ENCODE measurements at places on chromosomes 16 and 17.

- DNase-seq, result no peak
These were observed 712.8 kb downstream of the CDH8 start for GRCh38 chr16:61323456-61323855.

DNA sequence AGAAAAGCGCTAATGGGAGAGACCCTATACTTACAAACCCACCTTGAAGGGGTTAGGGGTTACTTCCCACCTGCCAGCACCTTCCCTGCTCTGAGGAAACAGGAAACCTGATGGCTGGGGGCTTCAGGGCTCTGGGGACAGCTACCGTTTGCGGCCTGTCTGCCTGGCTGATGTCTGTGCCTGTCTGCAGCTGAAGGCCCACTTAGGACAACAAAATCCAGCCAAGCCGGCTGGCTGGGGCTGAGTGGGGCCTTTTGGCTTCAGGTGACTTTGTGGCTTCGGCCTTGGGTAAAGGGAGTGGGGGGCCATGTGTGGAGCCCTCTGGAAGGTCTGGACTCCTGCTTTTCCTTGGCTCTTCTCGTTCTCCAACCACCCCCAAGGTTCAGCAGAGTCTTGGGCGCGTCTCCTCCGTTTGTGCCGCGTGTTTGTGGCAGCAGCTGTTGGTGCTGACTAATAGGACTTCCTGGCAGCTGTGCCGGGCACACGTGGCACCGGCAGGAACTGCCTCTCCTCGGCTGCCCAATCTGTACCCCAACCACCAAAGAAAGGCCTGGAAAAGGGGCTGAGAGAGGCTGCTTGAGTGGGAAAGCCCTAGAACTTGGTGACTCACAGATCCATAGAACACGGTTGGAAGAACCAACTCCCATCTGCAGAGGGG, 186.7 kb downstream of the MSI2 start:
- DNase-seq, result no peak

- DNase-seq, result no peak
These were observed 58.9 kb downstream of the NDEL1 start for GRCh38 chr17:8494506-8495111.

- DNase-seq, result no peak
These were observed 253.7 kb downstream of the TOX3 start for GRCh38 chr16:52293204-52293603.

DNA sequence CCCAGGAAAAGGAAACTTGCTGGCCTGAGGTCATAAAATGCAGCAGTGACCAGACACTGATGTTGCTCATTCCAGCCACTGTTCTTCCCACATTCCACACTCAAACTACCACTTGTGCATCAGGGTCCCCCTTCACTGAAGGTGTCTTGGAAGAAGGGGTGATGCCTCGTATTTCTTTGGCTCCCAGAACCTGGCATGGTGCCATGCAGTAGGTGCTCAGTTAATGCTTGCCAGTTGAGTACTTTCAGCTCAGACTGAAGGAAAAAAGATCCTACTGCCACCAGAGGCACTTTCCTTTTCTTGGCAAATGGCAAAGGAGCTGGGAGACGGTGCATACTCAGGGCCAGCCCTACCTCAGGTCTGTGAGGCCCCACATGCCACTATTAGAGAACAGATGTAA, 73.5 kb downstream of the TEX14 start:
- DNase-seq, result no peak

DNA sequence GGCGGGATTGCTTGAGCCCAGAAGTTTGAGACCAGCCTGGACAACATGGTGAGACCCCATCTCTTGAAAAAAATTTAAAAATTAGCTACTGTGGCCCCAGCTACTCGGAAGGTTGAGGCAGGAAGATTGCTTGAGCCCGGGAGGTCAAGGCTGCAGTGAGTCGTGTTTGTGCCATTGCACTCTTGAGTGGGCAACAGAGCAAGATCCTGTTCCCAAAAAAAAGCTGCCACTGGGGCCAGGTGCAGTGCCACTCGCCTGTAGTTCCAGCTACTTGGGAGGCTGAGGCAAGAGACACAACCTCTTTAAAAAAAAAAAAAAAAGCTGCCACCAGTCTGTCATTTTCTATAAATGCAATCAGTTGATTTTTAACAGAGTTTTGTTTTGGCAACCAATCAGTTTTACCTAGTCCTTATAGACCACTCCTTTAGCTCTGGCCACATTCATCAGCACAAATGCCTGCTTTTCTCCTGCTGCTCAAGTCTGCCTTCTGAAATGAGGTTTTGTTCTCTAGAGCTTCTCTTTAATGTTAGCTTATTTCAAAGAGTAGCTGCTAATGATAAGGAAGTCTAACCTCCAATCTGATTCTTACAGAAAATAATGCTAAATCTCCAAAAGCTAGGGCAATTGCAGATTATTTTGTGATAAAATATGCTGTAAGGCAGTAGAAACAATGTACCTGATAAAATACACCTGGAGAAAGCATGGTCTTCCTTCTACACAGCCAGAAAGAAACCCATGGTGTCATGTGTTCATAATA, 64.8 kb downstream of the TUBD1 start:
- no peak for DNase-seq

DNA sequence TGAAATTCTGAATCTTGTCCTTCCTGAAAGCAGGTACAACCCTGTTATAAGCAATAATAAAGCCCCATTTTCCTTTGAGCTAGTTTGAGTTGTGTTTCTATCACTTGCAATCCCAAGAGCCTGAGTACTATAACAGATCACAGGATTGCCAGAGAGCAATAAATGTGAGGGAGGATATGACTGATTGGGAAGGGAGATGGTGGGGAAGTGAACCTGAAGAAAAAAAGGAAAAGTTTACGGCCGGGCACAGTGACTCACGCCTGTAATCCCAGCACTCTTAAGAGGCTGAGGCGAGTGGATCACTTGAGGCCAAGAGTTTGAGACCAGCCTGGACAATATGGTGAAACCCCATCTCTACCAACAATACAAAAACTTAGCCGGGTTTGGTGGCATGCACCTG, 80.4 kb downstream of the COX10 start:
- DNase-seq, result no peak

GRCh38 chr17:35447499-35447898, 1.1 kb downstream of the SLFN13 start:
- DNase-seq, result no peak

- DNase-seq, result no peak
These were observed 320.0 kb upstream of the PSMD7 start for GRCh38 chr16:73976644-73977043.

DNA sequence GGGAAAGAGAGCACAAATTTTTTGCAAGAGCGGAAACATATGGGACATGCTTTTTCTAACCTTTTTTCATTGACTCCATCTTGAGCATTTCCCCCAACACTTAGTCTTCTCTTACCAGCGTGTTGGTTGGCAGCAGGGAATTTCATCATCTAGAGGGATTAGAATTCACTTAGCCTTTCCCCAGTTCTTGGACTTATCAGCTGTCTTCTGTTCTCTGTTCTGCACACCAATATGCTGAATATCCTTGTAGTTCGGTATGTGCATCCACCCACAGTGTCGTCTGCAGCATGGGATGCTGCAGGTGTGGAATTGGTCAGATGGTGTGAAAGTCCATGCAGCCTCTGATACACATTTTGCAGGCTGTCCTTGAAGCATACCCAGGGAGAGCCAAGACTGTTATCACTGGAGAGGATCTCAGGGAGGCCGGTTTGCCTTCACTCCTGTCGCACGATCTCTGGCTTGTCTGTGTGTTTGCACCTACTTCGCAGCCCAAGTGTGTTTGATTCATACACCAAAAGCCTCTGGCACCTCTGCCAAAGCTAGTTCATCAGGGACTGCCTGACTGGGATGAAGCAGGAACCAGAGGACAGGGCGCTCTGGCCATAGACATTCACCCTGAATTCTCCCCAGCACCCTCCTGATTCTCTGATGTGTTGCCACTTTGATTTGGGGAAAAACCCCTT, 93.3 kb downstream of the SOCS1 start:
- DNase-seq, result no peak

DNA sequence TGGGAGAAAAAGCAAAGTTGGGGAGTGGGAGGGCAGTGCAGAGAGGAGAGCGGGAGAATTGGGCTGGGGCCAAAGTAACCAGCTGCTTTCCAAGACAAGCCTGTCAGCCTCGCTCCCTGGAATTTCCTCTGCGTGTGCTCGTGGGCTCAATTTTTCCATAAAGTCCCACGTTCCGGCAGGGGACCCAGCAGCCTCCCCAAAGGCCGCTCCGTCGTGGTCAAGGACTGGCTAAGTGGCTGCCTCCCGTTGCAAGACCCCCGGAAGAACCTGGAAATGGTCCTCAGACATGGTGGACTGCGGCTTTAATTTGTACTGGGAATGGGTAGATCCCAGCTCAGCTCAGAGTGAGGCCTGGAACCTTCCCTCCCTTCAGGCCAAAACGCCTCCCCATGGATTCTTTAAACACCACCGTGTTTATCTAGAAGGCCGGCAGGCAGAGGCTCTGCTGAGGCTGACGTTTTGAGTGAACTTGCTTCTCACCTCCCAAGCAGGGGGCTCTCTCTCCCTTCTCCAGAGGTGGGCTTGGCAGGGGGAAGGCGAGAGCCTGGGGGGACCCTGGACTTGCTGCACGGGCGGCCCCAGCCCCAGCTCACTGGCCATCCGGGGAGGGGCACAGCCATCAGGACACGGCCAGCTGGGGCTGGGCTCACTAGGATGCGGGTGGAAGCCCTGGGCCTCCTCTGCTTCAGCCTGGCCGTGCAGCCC, 190.0 kb downstream of the C16orf95 start:
- DNase-seq, result peak; percentile 37

- DNase-seq, result no peak
These were observed 78.0 kb downstream of the KNOP1 start for GRCh38 chr16:19639986-19640421.

GRCh38 chr17:60534613-60535157, 8.6 kb upstream of the APPBP2 start:
- no peak for DNase-seq

DNA sequence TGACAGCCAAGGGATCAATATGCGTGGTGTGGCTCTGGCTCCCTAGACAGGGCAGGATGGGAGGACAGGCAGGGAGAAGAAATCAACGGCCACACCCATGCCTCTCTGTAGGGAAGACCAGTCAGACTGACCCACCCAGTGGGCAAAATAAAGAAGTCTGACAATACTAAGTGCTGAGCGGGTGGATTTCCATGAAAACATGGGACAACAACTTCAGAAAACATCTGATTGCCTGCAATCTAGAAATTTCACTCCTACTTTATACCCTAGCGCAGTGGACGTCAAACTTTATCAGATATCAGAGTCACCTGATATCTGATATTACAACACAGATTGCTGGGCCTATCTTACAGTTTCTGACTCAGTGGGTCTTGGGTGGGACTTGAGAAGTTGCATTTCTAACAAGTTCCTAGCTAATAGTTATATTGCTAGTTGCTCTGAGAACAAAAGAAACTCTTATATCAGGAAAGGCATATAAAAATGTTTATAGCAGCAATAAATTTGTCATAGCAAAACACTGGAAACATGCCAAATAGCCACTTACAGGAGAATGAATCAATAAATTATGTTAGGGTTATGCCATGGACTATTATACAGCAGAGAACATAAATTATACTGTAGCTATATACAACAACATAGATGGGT, 38.4 kb downstream of the C17orf67 start:
- DNase-seq, result no peak

DNA sequence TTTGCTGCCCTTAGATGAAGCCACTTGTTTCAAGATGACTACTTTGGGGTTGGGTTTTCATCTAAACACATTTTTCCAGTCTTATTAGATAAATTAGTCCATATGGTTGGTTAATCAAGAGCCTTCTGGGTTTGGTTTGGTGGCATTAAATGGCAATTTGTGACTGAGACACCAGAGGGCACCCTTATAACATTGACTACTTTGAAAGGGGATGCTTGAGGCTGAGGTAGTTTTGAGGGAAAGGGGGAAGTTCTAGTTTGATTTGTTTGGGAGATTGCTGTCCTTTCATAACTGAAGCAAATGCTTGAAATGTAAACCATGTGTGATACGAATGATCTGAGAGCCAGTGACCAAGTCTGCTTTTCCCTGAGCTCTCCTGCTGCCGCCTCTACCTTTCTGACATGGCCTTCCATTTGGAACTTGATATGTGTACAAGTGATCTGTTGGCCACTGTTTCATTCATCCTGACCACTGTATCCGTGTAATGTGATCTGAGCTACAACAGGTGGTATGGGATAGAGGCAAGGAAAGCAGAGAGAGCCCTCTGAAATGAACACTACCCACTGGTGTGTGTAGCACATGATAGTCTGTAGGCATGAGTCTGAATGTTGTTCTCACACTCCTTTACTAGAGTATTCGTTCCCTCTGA, 5.8 kb upstream of the RARA start:
- DNase-seq, result no peak

DNA sequence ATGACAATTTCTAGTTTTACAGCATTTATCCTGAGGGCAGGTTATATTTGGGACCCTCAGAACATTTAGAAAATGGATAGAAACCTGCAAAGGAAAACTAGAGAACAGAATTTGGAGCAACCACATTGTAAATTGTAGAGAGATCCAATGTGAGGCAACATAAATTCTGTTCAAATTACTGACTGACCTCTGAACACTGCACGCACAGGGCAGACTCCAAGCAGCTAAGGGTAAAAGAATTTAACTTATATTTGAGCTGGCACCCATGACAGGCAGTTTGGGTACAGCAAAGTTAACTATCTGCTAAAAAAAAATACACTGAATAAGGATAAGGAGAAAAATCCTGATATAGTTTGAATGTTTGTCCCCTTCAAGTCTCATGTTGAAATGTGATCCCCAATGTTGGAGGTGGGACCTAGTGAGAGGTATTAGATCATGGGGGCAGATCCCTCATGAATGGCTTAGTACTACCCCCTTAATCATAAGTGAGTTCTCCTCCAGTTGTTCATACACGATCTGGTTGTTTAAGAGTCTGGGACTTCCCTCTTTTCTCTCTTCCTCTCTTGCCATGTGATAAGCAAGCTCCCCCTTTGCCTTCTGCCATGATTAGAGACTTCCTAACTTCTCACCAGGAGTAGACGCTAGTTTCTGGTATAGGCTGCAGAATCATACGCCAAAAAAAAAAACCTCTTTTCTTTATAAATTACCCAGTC, 75.7 kb downstream of the FBXL20 start:
- no peak for DNase-seq

GRCh38 chr16:48862087-48862532, 252.1 kb upstream of the N4BP1 start:
- peak; percentile 65 for DNase-seq

Data from GM03348 (cell line).